ENCODE measurements at places on chromosomes 5 and 9.

DNA sequence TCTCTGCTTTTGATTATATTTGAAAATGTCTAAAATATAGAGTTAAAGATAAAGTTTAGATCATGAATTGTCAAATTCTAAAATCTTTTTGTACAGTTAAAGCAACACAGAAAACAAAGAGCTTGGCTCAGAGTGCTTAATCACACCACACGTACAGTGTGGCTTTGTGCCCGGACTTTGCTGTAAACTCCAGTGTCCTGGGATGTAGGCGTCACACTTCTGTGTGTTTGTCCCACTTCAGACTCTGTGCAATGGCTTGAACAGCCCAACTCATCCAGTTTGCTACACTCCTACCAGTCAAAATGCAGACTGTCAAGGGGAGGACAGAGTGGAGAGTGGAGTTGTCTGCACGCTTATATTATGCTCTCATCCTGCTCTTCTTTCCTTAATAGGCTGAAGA, 45.3 kb downstream of the SMARCA2 start:
- no peak for DNase-seq

GRCh38 chr9:4117835-4118610, 181.8 kb downstream of the GLIS3 start:
- DNase-seq = no peak

- no peak for DNase-seq
Measured at GRCh38 chr5:42721484-42721883, 35.1 kb upstream of the CCDC152 start.

- no peak for DNase-seq
Measured at GRCh38 chr5:124686239-124687004, 60.0 kb downstream of the ZNF608 start.

GRCh38 chr5:110038297-110038997, 348.7 kb downstream of the MAN2A1 start:
- DNase-seq = no peak

DNA sequence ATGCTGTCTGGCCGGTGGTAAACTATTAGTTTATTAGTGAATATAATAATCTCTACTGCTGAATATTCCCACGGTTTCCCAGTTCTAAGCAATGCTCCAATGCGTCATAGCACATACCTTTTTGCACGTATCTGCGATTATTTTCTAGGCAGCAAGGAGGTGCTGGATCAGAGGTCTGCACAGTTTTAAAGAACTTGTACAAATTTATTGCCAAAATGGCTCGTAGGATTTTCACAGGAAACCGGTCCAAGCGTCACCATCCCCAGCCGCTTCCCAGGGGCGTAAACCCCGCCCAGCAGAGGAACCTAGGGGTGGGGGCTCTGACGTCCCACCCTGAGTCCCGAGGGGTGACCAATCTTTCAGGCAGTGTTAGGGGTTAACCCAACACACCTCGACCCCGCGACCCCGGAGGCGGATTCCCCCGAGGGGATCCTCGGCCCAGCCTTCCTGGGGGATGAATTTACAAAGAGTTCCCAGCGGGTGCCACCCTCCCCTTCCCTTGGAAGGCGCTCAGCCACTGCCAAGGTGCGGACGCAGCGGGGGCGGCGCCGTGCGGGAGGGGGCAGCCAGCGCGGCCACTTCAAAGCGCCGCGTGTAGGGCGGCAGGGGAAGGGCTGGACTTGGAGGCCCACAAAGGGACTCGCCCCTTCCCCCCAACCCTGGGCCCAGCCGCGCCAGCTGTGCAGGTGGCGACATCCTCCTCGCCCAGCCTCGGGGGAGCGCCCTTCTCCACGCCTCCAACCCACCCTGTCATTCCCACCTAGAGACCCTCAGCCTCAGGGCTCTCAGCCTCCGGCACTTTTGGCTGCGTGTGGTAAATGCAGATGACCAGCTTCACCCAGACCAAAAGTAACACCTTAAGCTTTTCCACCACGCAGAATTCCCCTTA, 43.5 kb upstream of the TCF7 start:
- DNase-seq = no peak

DNA sequence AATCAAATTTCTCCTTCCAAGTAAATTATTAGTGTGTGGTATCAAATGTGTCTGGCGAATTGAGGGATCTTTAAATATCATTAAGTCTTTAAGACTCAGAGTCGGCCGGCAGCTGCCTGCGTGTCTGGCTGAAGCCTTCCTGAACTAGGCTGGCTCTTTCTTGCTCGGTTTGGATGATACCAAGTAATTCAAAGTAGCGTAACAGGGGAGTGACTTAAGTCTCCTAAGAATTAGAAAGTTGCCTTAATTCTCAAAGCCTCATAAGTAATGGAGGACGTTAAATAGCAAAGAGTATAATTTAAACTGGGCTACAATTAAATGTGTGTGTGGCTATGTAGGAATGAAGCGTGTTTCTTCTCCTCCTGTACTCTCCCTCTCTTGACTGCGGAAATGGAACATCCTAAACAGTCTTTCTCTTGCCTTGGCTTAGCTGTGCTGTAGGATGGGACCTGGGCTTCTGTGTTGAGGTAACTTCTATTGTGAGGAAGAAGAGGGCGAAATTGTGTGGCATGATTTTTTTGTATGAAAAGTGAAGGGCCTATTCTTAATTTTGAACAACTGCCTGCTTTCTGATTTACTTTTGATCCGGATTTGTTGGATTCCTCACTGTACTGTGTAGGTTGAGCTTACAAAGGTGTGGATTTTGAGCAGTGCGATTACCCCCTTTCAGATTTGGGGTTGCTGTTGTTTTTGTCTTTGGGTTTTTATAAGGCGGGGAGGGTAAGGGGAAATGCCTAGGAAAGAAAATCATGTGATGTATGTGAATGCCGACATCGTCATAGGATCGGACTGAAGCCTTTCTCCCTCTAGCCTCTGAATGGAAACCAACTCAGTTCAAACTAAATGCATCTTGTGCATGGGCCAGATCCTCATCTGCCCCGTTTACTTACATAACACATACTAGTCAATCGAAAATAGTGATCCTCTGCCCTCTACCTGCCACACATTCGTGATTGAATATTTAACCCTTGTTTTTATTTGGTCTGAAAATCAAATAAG, 29.9 kb downstream of the CPEB4 start:
- peak; percentile 92 for DNase-seq

DNA sequence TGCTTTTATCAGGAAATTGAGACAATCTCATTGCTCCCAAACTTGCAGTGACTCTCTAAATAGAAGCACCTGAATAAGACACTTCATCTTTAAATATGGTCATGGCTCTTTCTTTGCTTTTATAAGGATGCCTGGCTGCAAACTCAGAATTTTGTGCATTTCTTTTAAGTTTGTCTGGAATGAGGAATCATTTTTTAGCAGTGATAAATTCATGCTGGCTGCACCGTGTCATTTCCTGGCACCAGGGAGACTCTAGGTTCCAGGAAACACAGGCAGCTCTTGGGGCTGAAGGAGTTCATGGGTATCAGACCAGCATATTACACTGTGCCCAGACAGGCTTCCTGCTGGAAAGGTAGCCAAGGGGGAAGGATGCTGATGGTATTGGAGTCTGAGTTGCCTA, 109.9 kb downstream of the NUDT12 start:
- DNase-seq = no peak

GRCh38 chr5:9183992-9184391, 361.9 kb downstream of the SEMA5A start:
- no peak for DNase-seq

- DNase-seq = peak; percentile 40
Measured at GRCh38 chr5:176365351-176366231, at the start of gene ARL10. Gene ARL10 (plus strand): TSS chr5:176365487. CDS start chr5:176365564, 77 bp downstream.

DNA sequence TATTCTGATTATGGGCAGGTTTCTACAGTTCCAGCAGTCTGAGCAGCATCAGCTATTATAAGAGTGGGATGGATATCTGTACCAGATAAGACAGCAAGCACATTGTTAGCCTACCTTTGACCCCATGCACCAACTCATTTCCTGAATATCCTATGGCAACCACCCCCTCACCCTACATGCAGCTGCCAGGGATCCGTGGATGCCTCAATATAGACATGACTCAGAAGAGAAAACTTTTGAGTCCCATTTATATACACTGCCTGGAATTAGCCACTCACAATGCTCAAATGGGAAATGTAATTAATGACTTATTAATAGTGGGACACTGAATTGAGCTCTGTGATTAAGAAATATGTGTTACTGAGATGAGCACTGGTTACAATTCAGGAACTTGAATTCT, 124.4 kb downstream of the SSBP2 start:
- no peak for DNase-seq

- DNase-seq = no peak
Measured at GRCh38 chr5:59423021-59423420, 470.5 kb downstream of the PDE4D start.

GRCh38 chr9:76176171-76176570, 218.1 kb downstream of the RFK start:
- DNase-seq = no peak

GRCh38 chr5:53167836-53168235, 58.3 kb upstream of the MOCS2 start:
- peak; percentile 20 for DNase-seq

All from midbrain (tissue), 1 donor.